ENCODE measurements at places on chromosomes 13 and 19.

- DNase-seq: no peak
Measured at GRCh38 chr19:57227502-57227901, 3.3 kb upstream of the AURKC start.

DNA sequence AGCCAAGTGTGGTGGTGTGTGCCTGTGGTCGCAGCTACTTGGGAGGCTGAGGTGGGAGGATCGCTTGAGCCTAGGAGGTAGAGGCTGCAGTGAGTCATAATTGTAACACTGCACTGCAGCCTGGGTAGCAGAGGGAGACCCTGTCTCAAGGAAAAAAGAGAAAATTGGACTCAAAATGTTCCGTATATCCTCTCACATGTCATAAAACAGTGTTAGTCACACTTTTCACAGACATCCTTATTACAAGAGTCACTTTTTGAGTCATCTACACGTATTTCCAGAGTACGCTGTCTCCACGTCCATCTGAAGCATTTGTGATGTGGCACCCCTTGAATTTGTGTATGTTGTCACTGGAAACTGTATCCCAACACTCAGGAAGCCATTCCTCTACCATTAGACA, 133.0 kb downstream of the SIPA1L3 start:
- DNase-seq: no peak

- no peak for DNase-seq
Measured at GRCh38 chr13:39257642-39258041, 219.4 kb downstream of the NHLRC3 start.

DNA sequence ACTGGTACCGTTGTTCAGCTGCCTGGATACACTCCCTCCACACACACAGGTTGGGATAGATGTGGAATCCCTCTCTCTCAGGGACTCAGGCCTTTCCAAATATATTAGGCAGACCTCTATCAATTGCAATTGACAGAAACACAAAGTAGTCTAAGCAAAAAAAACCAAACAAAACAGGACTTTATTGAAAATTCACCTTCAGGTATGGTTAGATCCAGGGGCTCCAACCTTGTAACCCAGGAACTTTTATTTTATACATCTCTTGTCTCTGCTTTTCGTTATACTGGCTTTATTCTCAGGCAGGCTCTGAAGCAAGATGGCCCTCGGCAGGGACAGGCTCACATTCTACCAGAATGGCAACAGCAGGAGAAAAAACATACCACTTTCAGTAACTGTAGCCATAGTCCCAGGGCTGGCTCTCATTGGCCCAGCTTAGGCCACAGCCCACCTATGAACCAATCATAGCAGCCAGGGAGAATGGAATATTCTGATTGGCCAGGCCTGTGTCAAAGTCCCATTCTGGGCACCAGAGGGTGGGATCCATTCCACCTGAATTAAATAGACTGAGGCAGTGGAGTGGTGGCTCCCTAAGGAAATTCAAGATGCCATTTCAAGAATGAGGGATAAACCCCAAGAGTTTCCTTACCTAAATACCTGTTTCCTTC, 13.1 kb upstream of the CEACAM19 start:
- DNase-seq: no peak

DNA sequence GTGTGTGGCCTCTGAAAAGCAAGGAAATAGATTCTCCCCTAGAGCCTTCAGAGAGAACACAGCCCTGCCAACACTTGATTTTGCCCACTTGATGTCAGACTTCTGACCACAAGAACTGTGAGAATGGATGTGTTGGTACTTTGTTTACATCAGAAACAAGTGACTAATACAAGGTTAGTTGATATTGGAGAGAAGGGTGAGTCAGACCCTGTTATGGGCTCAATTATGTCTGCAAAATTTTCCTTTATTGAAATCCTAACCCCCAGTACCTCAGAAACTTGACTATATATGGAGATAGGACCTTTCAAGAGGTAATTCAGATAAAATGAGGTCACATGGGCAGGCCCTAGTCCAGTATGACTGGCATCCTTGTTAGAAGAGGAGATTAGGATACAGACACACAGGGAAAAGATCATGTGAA, 226.7 kb downstream of the RFC3 start:
- no peak for DNase-seq

- no peak for DNase-seq
Measured at GRCh38 chr19:28501976-28502375, 711.0 kb downstream of the UQCRFS1 start.

DNA sequence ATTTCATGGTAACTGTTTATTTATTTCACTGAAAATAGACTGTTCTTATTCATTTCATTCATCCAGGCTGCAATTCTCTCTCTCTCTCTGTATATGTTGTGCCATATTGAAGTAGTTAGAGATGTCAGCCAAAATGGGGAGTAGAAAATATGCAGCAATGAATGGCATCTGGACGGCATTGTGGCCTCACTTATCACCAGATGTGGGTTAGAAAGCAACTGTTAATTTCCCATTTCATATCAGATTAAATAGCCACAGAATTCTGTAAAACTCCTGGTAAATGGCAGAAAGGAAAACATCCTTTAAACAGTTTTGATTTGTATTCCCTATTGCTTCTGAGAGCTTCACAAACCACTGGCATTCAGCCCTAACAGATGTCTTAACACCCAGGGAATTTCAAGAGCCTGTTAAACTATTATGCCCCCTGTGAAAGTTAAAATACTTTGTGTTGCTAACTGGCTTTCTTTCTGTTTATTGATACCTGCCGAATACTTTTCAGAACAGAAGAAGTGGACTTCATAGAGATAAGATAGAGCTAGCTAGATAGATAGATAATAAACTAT, 1763.3 kb upstream of the MIR17HG start:
- DNase-seq: no peak

DNA sequence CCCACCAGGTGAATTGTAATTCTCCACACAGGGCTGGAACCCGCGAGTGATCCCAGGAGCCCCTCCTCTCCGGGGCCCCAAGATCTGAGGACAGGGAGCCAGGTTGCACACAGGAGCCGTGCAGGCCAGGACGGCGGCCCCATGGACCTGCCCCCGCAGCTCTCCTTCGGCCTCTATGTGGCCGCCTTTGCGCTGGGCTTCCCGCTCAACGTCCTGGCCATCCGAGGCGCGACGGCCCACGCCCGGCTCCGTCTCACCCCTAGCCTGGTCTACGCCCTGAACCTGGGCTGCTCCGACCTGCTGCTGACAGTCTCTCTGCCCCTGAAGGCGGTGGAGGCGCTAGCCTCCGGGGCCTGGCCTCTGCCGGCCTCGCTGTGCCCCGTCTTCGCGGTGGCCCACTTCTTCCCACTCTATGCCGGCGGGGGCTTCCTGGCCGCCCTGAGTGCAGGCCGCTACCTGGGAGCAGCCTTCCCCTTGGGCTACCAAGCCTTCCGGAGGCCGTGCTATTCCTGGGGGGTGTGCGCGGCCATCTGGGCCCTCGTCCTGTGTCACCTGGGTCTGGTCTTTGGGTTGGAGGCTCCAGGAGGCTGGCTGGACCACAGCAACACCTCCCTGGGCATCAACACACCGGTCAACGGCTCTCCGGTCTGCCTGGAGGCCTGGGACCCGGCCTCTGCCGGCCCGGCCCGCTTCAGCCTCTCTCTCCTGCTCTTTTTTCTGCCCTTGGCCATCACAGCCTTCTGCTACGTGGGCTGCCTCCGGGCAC, 3.9 kb downstream of the FFAR1 start:
- DNase-seq: no peak
